ENCODE measurements at places on chromosomes 6 and 20.

- no peak for DNase-seq
Observed at GRCh38 chr6:20306491-20306890, 94.2 kb upstream of the MBOAT1 start.

GRCh38 chr6:56842686-56843475 lies 112.0 kb upstream of the BEND6 start:
- peak; percentile 28 for DNase-seq

GRCh38 chr20:1327241-1327653 lies 1.7 kb downstream of the SDCBP2 start:
- DNase-seq = no peak

- DNase-seq = no peak
Observed at GRCh38 chr6:41824571-41825569, 37.4 kb downstream of the TOMM6 start.

DNA sequence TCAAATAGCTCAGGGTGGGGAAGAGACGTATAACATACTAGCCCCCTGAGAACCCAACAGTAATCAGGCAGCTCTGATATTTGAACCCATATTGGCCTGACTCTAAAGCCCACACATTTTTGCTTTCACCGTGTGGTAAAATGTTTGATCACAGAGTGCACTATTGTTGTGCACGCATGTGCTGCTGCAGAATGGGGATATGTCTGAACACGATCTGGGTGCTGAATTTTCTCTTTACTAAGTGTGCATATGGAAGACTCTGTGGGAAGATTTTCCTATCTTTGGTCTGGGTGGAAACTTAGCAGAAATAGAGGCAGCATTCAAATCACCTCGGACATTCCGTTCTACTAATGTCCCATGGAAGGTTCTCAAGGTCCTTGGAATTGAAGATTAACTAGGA lies 800.1 kb downstream of the TFAP2A start:
- DNase-seq = no peak

- DNase-seq = no peak
Observed at GRCh38 chr20:36034875-36035274, 66.5 kb downstream of the CNBD2 start.

GRCh38 chr20:48776306-48776705 lies 51.5 kb downstream of the PREX1 start:
- no peak for DNase-seq

GRCh38 chr20:53941680-53942471 lies 128.5 kb downstream of the BCAS1 start:
- DNase-seq = no peak

- DNase-seq = no peak
Observed at GRCh38 chr20:18058661-18059467, 1.1 kb upstream of the OVOL2 start.

- no peak for DNase-seq
Observed at GRCh38 chr6:137357948-137358266, 136.3 kb downstream of the OLIG3 start.

- DNase-seq = no peak
Observed at GRCh38 chr6:4531406-4531805, 244.8 kb upstream of the CDYL start.

DNA sequence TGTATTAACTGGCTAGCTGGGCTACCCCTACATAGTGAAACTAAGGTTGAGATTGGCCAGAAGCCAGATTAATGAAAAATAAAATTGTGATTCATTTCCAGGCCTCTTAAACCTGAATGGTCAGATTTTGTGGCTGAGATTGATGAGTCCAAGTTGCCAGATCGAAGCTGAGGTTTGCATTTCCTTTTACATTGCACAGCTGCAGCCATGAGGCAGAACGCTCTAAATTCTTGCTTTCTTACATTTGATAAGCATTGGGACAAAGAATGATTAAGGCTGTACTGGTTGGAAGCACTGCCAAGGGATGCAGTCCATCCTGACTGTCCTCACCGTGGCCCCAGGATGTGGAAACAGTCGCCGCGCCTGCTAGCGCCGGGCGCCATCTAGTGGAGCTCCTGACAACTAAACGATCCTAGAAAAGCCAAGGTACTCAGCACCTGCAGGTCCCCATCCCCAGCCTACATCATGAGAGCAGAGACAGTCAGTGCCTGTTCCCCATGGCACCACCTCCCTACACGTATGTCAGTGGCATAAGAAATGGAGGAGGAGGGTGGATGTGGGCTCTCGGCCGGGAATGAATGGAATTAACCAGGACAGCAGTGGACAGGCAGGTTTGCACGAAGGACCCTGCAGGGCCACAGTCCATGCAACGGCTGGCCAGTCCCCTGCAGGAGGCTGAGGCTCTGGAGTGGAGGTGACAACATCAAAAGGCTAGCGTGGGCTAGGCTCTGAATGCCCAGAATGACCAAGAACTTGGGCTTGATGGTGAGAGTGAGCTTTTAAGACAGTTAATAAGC lies 19.0 kb downstream of the PXDC1 start:
- peak; percentile 66 for DNase-seq

- no peak for DNase-seq
Observed at GRCh38 chr6:5567890-5568289, 306.6 kb downstream of the FARS2 start.

DNA sequence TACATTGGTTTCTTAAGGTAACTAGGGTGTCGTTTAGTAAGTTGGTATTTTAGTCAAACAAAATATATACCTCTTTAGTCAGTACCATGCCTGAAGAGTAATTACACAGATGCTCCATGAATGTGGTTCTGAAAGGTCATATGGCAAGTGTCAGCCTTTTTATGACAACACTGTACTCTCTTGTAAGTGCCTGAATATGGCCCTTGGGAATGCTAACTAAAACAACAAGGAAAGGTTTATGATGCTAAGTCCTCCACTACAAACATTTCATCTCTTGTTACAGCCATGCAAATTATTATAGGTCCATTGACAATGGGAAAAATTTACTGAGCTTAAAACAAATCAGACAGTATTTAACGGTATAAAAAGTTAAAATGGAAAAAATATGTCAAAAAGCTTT lies 39.0 kb upstream of the SUPT3H start:
- DNase-seq = no peak

- DNase-seq = no peak
Observed at GRCh38 chr20:11851646-11852045, 66.0 kb upstream of the BTBD3 start.

- no peak for DNase-seq
Observed at GRCh38 chr6:118725944-118726343, 74.6 kb upstream of the CEP85L start.

DNA sequence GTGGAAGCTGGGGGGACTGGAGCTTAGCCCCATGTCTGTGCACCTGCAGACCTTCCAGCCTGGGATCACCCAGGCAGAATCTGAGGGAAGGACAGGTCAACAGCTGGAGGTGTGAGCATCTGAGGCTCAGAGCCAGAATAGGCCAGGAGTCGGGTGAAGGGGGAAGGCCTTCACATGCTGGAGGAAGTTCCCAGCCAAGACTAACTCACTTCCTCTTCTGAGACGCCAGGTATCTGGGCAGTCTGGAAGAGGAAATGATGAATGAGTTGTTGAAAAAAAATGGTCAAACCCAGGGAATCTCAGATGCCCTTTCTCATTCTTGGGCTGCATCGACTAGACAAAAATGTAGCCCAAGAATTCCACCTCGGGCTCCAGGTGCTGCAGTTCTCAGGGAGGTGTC lies 73.6 kb upstream of the TIAM2 start:
- DNase-seq = no peak

- DNase-seq = no peak
Observed at GRCh38 chr6:108380876-108381275, 86.0 kb downstream of the AFG1L start.

GRCh38 chr6:35078896-35079295 lies 62.2 kb downstream of the TCP11 start:
- DNase-seq = no peak

- no peak for DNase-seq
Observed at GRCh38 chr6:4907602-4908001, 96.2 kb downstream of the RPP40 start.

- DNase-seq = no peak
Observed at GRCh38 chr20:63500151-63500901, 1.4 kb upstream of the EEF1A2 start.

DNA sequence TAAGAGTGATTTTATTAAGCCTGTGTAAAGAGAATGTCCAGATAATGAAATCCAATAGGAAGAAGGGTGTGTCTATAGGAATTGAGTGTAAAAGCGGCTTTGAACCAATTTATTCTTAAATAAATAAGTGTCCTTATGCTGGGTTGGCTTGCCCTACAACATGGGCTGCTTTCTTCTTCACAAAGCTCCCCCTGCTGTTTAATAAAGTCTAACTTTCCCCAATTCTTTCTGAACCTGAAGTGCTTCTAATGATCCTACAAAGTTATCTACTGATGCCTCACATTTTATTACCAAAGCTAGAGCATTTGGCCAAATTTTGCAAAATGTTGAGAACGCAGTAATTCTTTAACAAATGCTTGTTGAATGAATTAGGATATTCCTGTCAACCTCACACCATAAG lies 36.3 kb upstream of the SIRT5 start:
- no peak for DNase-seq

GRCh38 chr6:146997062-146997461 lies 207.2 kb upstream of the STXBP5 start:
- DNase-seq = no peak

GRCh38 chr6:326896-327537 lies 34.7 kb downstream of the DUSP22 start:
- DNase-seq = no peak

DNA sequence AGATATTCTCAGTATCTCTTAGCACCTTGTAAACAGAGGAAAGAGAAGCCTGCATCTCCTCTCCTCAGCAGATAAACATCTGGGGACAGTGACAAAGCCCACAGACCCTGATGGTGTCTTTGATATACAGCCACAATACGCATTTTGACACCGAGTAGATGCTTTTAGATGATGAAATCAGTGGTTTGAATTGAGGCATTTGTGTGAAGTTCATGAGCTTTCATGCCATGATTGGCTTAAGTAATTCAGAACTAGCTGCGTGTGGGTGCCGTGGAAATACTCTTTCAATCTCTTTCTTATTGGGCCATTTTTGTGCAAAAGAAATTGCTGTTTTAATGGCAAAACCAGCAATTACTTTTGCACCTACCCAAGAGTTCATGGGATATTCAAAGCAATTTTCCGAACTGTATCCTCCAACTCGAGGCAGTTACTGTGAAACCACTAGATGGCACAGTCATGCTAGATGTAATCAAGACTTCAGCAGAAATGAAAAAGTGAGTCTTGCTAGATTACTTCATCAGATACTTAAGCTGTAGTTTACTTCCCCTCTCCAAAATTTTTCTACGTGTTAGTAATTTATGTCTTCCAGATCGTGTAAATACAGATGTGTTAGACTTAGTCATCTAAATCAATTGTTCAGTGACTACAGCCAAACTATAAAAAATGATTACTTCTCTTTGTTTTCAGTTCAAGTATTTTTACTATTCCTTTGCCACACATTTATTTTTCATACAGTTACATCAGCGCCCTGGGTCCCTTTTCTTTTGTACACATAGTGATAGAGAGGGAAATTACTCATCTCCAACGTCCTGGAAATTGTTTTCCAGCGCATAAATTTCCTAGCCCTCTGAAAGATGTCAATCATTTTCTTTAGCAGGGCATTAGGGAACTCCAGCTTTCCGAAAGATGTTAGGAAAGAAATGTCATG lies 49.4 kb downstream of the IYD start:
- DNase-seq = no peak

GRCh38 chr6:51001399-51001798 lies 182.7 kb downstream of the TFAP2B start:
- DNase-seq = no peak

GRCh38 chr6:143449082-143449713 lies 1.3 kb downstream of the ADAT2 start:
- no peak for DNase-seq

DNA sequence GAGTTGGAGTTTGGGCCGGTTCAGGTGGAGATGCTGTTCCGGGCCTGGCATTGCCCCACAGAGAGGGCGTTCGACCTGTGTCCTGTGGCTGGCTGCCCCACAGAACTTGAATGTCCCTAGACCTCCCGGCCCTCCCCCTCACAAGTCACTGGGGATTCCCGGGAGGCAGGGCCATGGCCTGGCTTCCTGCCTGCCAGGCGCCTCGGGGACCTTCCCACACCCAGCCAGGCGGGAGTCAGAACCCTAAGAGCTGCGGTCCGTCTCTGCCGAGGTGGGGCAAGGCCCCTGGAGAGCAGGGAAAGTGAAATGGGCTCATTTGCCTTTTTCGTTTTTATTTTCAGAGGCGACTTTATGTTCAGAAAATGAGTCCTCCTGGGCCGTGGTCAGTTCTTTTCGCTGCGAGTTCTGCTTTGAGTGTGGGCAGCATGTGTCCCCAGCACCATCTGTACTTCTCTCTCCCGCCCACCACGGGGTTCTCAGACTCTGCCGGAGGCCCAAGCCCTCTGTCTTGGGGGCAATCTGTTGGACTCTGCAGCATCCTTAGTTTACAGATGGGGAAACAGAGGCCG lies 8.5 kb downstream of the RBM38 start:
- DNase-seq = no peak

GRCh38 chr6:137157601-137158000 lies 15.8 kb downstream of the IL22RA2 start:
- DNase-seq = no peak

DNA sequence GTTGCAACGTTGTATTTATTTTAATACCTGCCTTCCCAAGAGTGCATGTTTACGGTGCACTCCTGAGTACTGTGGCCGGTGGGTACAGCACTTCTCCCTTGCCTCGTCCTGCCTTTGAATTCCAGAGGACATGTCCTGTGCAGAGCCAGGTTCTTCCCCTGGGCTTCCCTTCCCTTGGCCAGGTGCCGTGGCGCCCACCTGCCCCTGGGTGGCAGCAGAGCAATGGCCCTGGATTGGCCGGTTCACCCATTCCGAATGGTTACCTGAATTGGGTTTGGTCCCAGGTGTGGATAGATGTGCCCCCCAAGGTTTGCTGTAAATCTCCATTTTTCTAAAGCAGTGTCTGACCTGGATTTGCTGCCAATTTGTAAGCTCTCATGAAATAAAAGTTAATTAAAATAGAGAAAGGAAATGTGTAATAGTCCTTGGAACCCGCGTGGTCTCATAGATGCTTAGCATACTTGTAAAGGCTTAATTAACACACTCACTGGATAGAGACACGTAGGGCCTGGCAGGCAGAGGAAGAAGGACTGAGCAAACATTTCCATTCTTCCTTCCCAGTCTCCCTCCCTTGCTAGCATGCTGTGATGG lies 40.6 kb downstream of the DTD1 start:
- no peak for DNase-seq

DNA sequence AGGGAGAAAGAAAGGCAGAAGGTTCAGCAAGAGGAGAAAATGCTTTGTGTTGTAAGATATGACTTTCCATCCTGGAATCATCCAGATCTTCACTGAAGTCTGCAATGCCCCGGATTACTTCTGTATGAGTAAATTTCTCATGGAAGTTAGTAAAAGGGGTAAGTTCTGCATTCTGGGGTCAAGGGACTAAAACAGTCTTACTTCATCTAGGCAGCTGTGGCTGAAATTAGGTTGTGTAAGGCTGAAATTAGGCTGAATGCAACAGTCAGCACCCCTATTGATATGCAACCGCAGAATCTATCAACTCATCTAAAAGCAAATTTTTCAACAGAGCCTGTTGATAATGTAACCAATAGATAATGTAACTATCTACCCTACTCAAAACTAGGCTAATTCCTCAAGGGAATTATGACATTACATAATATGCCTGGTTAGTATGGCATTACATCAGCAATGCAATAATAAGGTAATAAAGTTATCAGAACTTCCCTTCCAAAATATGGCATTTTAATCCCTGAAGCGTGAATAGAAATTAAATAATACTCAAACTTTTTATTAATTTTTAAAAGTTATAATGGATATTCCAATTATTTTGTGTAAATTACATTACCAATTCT lies 671.7 kb upstream of the CITED2 start:
- DNase-seq = no peak

Data from caudate nucleus (tissue), 63 donors.